ENCODE measurements at places on chromosomes 1 and 21.
A peak's percentile ranks its signal among the peaks of the same experiment; 100 is the strongest.

GRCh38 chr1:225688345-225688744 is 35.4 kb upstream of the ENAH start:
- no peak for DNase-seq

GRCh38 chr21:45818276-45818903 is 163.2 kb upstream of the COL6A1 start:
- peak; percentile 13 for DNase-seq

GRCh38 chr1:56915960-56916359 is 49.9 kb downstream of the C8B start:
- DNase-seq, result no peak

DNA sequence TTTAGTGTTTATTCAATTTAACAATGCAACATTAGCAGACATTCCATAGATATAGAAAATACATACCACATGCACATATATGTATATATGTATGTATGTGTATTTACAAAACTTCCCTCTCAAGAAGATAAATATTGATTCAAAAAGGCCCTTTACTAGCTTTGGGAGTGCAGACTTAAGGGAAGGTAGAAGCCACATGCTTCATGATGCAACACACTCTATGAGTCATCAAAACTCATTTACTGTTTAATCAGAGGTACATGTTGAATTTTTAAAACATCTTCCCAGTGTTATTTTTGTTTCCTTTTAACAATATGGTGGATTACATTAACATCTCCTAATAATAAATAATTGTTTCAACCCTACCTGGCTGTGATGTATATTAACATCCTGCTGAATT is 61.4 kb upstream of the KIRREL1 start:
- peak; percentile 70 for DNase-seq

DNA sequence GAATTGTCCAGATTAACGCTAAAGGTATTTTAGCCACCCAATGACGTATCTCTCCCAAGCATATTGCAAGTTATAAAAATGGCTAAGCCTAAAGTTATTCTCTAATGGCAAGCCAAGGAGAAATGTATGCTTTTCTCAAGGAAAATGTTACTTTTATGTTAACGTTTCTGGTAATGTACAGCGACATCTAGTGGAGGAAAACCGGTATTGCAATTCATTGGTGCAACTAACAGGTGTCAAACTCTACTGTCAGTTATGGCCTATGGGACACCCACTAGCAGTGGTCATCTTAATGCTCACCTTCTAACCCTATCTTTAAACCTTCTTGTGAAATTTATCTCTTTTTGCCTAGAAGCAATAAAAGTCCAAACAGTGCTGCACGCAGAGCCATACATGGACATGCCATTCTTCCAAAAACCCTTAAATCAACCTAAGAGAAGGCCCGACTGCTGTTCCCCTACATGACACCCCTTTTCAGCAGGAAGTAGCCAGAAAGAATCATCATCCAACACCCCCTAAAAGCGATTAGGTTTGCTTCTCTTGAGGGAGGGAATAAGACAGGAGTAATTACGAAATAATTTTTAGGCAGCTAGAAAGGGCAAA is 68.7 kb upstream of the LRIF1 start:
- DNase-seq, result peak; percentile 25
